HuH-7.5 (cell line): ENCODE measurements at places on chromosomes 16 and 17.

DNA sequence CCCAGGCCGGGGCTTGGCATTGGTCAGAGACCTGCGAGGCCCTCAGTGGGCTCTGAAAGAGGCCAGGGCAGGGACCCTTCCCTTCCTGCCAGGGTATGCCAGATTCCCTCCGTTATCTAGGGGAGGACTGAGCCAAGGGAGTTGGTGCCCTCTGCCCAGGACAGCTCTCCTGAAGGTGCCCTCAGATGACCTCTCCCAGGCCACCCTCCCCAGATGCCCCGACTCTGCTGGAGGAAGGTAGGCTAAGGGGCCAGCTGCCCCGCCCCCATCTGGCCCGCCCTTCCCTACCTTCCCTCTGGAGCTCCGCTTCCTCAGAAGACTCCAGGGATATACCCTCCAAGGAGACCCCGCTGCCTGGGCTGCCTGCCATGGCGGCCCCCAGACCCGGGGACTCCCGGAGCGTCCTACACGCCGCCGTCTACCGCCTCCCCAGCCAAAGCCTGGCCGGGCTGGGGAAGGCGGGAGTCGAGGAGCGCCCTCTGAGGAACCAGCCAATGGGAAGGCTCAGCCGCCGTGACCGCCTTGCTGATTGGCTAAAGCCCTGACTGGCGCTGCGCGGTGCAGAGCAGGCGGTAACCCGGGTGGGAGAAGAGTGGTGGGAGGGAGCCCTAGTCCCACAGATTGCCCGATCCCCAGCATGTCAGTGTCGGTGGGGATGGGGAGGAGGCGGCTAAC, 7.0 kb downstream of the MPP2 start:
- peak; percentile 94 for DNase-seq

GRCh38 chr16:30528799-30529457, 2.6 kb upstream of the ZNF768 start:
- no peak for DNase-seq

- no peak for DNase-seq
These were observed 2.2 kb downstream of the SNN start for GRCh38 chr16:11670171-11671131.

DNA sequence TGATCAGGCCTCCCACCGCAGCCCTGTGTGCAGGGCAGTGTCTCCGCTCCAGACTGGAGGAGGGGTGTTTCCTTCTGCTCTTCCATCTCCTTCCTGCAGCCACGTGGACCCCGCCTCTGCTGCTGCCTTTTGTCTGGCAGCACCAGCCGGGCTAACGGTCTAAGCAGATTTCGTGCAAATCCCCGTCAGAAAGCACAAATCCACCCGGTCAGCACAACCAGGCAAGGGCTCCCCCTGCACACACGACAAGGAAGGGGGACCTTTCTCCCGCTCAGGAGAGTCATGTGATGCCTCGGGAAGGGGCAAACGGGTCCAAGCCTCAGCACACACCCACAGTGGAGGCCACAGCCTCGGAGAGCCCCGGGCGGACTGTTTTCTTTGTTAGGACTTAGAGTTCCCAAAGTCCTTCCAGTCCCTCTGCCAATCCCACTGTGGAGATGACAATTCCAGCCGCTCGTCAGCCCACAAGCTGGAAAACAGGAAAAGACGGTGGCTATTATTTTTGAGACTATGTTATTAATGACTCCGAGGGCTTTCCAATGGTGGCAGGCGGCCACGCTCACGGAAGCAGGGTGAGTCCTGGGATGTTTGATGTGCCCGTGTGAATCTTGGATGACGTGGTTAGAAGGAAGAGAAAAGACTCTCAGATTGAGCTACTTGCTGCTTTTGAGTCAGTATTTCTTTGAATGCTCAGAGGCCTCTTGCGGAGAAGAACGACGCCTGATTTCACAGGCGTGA, 22.5 kb upstream of the MEAK7 start:
- no peak for DNase-seq

GRCh38 chr17:33261820-33262219, 31.3 kb downstream of the ASIC2 start:
- no peak for DNase-seq

DNA sequence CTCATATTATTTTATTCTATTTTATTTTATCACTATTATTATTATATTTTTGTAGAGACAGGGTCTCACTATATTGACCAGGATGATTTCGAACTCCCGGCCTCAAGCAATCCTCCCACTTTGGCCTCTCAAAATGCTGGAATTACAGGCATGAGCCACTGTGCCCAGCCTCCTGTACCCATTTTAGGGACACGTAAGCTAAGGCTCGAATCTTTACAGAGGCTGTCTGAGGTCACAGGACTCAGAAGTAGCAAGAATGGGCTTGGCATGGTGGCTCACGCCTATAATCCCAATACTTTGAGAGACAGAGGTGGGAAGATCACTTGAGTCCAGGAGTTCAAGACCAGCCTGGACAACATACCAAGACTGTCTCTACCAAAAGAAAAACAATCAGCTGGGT, 12.7 kb upstream of the ABAT start:
- DNase-seq, result no peak

DNA sequence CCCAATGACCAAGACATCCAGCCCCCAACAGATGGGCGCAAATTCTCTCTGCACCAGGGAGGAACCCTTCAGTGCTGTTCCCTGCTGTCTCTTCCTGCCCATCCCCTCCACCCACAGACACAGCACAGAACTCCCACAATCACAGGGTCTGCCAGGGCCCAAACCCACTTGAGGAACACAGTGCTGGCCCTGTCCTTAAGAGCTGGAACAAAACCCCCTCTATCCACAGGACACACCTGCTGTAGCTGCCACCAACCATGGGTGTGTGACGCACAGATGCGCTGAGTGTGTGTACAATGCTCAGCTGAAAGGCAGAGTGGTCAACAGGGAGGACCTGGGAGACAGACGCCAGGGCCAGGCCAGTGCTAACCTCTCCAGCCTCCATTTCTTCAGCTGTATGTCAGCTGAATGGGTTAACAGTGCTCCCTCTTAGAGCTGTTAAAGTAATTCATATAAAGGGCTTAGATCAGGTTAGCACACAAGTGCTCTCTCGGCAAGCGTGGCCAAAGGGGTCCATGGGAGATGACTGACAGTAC, 62.1 kb downstream of the AMFR start:
- DNase-seq, result no peak

- DNase-seq, result peak; percentile 20
These were observed 27.0 kb downstream of the RSL1D1 start for GRCh38 chr16:11824362-11824761.
